ENCODE measurements at places on chromosomes 5 and 9.

DNA sequence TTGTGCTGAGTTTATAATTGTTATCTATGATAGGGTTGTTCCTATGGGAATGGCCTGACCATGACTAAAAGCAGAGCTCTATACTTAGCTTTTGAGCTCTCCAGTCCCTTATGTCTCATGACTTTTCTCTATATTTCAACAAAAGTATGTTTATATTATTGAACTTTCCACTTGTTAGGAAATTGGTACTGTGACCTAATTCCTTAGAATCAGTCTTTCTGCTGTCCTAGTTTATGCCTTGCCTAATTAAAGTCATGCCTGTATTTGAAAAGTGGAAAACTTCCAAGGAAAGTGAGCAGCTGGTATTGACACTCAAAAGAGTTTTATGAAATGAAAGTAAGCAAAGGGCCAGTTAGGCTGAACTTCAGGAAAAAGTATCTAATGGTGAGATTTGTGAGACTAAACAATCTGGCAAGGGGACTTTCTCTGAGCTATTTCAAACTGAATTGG, 68.6 kb downstream of the XRCC4 start:
- DNase-seq = no peak

DNA sequence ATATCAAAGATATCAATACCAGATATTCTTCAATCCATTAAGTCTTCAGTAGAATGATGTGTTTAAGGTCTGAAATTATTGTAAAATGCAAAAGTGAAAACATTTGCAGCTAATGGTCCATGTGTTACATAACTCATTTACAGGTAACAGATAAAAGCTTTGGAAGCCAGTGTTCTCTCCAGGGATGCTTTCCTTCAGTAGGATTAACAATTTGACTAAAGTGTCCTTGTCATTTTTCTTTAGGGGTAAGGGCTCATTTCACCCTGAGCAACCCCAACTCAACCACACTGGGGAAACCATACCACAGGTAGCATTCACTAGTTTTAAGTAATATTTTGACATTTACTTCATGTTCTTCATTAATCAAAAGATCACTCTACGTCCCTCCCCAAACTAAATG, 12.9 kb downstream of the HNRNPK start:
- no peak for DNase-seq

GRCh38 chr9:113879318-113879717, 3.2 kb downstream of the ZNF618 start:
- DNase-seq = no peak

- DNase-seq = no peak
Measured at GRCh38 chr9:882416-882924, 41.0 kb downstream of the DMRT1 start.

- no peak for DNase-seq
Measured at GRCh38 chr9:7210854-7211637, 453.3 kb downstream of the KDM4C start.

DNA sequence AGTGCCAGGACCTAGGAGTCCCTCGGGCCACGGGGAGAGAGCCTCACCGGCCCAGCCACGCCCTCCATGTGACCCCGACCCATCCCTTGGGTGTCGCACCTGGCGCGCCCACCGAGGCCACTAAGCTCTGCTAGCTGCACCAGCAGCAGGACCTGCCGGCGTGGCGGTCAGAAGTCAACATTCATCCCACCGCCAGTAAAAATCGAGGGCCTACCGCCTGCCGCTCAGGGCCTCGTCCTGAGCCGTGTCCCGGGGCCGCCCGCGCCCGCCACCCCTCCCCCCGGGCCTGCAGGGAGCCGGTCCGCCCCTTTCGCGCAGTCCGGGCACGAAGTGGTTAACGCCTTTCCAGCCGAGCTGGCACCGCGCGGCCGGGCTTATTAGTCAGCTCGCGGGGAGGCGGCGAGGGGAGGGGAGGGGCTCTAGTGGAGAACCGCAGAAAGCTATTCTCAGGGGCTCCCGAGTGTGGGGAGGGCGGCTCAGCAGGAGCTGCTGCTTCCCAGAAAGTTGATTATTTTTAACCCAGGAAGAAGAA, 124.4 kb downstream of the C9orf50 start:
- DNase-seq = peak; percentile 83
